ENCODE measurements at places on chromosomes 2 and 18.

GRCh38 chr18:73839441-73839840 is 308.2 kb downstream of the FBXO15 start:
- DNase-seq, result no peak

- DNase-seq, result no peak
Observed at GRCh38 chr2:177721818-177722567, 329.4 kb downstream of the AGPS start.

- DNase-seq, result peak; percentile 40
Observed at GRCh38 chr18:23812546-23813440, 123.5 kb downstream of the LAMA3 start.

- DNase-seq, result no peak
Observed at GRCh38 chr2:36473230-36473629, 117.7 kb downstream of the CRIM1 start.

- DNase-seq, result no peak
Observed at GRCh38 chr2:178871536-178871935, 64.3 kb upstream of the TTN start.

DNA sequence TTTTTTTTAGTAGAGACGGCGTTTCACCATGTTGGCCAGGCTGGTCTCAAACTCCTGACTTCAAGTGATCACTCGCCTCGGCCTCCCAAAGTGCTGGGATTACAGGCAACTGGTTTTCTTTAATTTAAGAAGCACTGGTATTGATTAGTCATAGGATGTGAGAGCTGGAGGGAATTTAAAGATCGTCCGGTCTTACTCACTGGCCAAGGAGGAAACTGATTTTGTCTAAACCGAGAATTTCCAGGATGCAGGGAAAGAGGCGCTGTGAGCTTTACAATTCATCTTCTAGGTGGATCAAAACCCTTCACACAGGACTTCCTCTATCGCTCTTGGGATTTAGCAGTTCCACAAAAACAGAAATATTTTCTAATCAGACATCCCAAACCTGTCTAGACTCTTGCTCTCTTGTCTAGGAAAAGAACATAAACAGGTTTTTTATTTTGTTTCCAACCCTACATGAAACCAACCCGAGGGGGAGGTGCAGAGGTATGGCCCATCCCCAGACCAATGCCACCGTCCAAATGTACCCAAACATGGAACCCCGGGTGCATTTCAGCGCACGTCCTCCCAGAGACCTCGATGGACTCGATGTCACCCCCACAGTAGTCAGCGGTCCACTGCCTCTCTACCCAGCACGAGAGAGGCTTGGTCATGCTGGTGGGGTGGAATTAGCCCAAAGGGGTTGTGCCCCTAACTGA is 12.5 kb upstream of the TUBB6 start:
- DNase-seq, result no peak
